ENCODE measurements at places on chromosomes 12 and 14.

DNA sequence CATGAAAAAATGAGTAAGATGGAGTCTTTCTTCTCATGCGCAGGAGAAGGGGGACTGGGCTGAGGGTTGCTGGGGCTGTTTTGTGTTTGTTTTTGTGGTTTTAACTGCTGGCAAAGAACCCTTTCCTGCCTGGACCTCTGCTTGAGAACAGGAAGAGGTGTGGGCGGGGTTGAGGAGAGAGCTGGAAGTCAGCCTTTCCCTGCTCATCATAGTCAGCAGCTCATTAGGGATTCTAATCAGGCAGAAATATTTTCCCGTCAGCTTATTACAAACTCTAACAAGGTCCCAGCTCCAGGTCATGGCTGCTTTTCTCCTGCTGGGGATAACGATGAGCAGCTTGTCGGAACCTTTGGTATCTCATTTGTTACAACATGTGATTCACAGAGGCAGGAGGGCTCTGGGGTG is 185.0 kb upstream of the NRXN3 start:
- DNase-seq: peak; percentile 67

GRCh38 chr14:71651228-71651627 is 281.0 kb upstream of the RGS6 start:
- DNase-seq: peak; percentile 94

- no peak for DNase-seq
Observed at GRCh38 chr12:761256-761655, 8.9 kb downstream of the WNK1 start.

GRCh38 chr12:108611884-108612415 is 14.1 kb upstream of the TMEM119 start:
- DNase-seq: no peak
